ENCODE measurements at places on chromosomes 2 and 18.

DNA sequence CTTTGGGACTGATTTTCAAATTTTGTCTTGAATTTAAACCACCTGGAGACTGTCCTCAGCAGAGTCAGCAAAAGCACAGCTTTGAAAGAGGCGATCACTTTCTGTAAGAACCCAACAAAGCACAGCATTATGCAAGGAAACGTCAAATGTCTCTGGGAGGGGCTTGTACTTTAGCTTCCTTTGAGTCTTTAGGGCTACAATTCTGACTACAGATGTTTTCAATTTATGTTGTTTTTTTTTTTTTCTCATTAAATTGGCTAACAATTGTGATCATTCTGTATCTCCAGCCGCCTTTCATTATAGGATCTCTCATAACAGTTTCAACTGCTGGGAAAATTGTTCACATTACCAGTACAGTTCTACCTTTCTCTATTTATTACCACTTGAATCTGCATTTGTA lies 48.3 kb downstream of the COL3A1 start:
- DNase-seq: no peak

DNA sequence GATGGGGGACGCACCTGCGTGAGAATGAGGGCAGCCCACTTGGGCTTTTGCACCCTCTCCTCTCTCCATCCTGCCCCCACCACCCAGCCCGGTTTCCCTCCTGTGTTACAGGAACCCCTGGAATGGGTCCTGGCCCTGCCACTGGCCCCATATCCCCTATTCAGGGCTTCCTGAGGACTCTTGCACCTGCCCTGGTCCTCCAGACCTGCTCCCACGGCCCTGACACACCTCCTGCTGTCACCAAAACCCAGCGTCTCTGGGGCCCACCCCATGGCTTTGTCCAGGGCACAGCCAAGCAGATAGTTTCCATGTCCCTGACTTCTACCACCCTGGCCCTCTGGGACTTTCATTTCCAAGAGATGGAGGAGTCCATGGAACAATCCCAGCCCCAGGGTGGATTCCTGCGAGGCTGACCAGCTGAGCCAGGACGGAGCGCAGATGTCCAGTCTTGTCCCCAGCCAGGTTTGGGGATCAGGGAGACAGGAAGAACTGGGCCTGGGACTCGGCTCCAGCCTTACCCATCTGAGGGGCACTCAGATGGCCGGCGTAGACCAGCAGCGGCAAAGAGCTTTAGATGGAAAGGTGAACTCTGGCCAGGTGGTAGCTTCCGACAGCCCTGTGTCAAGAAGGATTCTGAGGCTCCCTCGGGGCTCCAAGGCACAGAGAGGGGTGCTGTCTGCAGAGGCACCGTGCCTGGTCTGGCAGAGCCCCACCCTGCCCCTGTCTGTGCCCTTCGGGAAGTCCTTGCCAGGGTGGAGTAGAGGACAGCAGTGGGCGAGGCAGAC lies 12.0 kb downstream of the GPR35 start:
- no peak for DNase-seq

DNA sequence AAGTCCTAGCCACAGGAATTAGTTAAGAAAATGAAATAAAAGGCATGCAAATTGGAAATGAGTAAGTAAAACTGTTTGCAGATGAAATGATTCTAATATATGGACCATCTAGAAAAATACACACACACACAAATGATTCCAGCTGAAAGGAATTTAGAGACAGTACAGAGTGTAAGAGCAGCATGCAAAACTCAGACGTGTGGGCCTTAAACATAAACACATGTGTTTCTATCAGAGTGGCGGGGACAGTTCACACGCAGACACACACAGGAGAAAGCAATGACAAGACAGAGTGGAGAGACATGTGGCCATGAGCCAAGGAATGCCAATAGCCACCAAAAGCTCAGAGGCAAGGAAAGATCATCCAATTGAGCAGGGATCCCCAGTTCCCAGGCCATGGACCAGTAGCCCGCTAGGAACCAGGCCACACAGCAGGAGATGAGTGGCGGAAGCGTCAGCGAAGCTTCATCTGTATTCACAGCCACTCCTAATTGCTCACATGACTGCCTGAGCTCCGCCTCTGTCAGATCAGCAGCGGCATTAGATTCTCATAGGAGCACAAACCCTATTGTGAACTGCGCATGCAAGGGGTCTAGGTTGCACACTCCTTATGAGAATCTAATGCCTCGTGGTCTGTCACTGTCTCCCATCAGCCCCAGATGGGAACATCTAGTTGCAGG lies 155.4 kb downstream of the ARL4C start:
- DNase-seq: no peak

DNA sequence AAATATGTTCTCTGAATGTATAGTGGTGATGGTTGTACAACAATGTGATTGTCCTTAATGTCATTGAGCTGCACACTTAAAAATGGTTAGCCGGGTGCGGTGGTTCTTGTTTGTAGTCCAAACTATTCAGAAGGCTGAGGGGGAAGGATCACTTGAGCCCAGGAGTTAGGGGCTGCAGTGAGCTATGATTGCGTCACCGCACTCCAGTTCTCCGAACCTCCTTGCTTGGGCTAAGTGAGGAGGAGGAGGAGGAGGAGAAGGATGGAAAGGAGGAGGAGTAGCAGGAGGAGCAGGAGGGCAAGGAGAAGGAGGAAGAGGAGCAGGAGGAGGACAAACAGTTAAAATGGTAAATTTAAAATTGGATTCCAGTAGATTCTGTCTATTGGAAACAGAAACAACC lies 10.5 kb downstream of the SLC14A1 start:
- no peak for DNase-seq

DNA sequence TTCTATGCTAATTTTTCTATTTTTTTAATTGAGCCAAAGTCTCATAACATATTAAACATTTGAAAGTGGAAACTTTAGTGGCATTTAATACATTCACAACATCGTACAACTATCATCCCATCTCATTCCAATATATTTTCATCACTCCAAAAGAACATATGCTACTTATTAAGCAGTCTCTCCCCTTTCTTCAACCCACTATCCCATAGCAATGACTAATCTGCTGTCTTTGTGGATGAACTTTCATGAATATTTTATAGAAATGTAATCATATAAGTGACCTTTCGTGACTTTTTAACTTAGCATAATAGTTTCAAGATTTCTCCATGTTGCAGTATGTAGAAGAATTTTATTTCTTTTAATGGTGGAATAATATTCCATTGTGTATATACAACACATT lies 90.3 kb downstream of the CCDC178 start:
- DNase-seq: no peak

DNA sequence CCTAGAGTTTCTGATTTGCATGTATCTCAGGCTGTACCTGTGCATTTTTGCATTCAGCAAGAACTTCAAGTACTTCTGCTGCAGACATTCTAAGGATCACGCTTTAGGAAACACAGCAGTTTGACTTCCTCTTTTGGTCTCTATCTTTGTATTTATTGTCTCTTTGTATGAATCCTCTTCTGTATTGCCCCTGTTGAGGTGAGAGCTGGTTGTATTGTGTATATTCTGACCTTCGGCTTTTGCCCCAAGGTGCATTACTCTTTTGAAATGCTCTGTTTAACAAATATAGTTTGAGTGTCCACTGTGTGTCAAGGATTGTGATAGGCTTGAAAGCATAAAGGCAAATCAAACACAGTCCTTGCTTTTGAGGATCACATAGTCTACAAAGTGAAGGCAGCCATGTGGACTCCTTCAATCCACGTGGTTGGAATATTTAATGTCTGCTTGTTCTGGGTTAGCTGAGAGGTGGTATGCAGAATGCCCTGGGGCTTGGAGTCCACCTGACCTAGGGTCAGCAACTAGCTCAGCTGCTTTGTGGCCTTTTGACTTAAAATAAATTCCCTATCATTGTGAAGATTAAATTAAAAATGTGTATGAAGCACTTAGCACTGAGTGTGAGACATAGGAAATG lies 108.1 kb downstream of the LYPD6 start:
- no peak for DNase-seq

DNA sequence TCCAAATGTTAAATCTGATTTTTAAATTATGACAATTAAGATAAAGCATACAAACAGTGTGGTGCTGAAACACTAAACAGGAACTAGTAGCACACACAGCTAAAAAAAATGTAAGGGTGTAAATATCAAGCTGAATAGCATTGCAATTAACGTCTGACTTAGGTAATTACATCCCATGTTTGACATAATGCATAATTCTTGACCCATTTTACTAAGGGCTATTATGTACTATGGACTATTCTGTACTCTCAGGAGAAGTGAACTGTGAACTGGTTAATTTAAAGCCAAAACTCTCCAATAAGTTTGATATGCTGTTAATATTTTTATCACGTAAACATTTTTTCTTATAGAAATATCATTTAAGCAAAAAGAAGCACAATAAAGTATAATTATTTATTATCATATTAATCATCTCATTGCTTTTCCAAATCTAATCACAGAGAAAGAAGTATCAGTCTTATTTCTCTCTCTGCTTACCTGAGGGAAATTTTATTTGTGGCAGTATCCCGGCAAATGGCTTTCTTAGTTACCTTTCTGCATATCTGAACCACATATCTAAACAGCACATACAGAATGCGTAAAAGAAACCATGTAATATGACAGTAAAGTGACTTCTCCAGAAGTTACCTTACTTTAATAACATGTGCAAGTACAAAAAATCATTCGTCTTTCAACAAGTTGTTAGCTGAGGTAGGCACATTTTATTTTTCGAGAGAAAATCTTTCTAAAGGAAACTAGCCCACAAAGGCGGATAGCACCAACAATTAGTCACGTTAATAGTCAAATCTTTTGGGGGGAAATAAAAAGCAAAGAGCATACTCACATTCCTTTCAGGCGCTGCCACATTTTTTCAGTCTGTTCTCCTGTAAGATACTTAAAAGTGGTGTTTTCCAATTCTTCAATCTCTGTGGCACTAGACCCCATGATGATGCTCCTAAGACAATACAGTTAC lies 94.9 kb upstream of the PDE1A start:
- no peak for DNase-seq

- DNase-seq: no peak
Measured at GRCh38 chr2:238717084-238717483, 130.8 kb upstream of the TWIST2 start.

GRCh38 chr2:17821535-17822444 lies 5.5 kb downstream of the MSGN1 start:
- DNase-seq: no peak

GRCh38 chr2:112751451-112752197 lies 12.8 kb downstream of the CKAP2L start:
- no peak for DNase-seq

GRCh38 chr2:4597400-4597799 lies 894.0 kb downstream of the DCDC2C start:
- no peak for DNase-seq

GRCh38 chr2:119808516-119809147 lies 48.9 kb downstream of the PTPN4 start:
- DNase-seq: no peak

- DNase-seq: no peak
Measured at GRCh38 chr2:238775591-238775990, 72.3 kb upstream of the TWIST2 start.

DNA sequence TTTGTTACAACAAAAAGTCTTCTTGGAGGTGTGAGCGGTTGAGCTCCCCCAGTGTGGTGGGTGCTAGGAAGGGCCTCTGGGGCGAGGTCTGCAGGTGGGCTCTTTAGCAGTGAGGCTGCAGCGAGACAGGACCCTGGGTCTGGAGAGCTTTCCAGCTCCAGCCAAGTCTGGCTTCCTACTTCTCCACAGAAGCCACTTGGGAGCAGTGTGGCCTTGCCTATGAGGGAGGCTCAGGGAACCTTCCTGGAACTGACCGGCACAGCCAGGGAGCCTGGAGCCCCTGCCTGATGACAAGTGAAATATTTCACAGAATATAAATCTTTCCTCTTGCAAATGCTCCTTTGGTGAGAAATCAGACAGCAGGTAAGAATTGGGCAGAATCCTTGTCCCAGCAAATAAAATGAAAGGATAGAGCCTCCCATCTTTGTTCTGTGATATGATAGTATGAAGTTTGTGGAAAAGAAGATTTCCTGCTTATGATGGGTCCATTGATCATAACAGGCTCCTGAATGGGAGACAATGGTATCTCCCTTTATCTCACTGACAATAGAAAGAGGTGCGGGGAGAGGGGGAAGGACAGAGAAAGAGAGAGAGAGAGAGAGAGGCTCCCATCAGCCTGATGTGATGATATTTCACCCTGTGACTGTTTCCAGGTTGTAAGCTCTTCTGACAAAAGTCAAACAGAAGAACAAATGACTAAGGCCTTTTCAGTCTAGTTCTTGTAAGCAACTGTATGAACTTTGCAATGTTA lies 289.8 kb upstream of the SPRED2 start:
- no peak for DNase-seq

DNA sequence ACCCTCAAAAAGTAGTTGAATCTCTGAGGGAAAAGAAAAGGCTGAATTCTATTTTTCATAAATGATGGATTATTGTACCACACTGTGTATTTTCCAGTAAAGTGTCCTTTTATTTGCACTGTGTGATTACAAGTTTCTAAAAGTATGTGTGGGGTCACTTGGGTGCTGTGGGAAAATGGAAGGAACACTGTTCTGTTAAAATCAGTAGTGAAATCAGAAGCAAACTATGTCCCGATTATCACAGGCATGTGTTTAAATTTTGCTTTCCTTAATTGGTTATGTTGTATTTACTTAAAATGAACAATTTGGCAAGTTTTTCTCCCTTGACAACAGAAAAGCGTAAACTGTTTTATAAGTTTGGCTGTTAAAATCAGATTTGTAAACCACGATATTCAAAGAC lies 353.1 kb downstream of the ARHGAP15 start:
- no peak for DNase-seq

DNA sequence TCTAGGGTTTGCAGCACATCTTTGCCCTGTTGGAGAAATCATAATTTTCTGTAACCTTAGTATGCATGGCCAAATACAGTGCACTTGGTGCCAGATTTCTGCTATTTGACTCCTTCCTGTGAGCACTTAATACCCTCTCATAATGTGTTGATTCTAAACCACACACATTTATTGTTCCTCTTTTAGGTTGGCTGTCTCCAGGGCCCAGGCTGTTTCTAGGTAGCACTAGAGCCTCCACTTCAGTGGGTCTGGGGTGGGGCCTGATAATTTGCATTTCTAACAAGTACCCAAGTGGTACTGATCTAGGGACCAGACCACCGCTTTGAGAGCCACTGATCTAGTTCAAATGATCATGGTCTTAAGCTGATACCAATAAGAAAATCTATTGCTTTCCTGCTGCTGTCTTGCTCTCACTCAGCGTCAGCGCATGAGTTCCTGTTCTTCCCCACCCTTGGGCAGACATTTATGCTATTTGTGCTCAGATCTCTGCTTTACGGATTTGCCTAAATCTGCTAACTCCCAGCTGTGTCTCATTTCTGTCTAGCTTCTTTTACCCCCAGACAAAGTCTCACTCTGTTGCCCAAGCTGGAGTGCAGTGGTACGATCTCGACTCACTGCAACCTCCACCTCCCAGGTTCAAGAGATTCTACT lies 7.4 kb downstream of the PTRHD1 start:
- DNase-seq: no peak

GRCh38 chr18:79599441-79599931 lies 80.1 kb upstream of the CTDP1 start:
- DNase-seq: no peak

GRCh38 chr2:178291703-178292102 lies 97.4 kb downstream of the OSBPL6 start:
- DNase-seq: no peak

DNA sequence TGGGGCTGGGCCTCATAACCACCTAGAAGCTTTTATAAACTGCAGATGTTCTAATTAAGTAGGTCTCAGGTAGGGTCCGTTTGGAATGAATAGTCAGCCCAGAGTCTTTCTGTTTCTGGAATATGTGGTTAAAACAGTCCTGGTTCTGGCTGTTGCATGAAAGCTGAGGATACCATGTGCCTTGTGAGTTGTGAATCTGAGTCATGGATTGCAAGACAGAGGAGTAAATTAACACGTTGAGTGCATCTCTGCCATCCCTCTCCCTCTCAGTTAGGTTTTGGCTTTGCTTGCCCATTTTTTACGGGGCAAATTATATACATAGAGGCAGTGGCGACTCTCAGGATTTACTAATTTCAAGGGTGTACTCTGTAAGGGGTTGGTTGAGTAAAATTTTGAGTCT lies 59.1 kb downstream of the NCK2 start:
- DNase-seq: no peak

Measured in stimulated activated CD8-positive, alpha-beta memory T cell treated with anti-CD3 and anti-CD28 coated beads, Interleukin-4, amount 100 ng/mL, for 1 hour (primary cell).